Activated CD4-positive, alpha-beta T cell treated with anti-CD3 and anti-CD28 coated beads, Interleukin-2, amount 50 U/mL, for 1 hour (primary cell): ENCODE measurements at places on chromosomes 4 and X.

DNA sequence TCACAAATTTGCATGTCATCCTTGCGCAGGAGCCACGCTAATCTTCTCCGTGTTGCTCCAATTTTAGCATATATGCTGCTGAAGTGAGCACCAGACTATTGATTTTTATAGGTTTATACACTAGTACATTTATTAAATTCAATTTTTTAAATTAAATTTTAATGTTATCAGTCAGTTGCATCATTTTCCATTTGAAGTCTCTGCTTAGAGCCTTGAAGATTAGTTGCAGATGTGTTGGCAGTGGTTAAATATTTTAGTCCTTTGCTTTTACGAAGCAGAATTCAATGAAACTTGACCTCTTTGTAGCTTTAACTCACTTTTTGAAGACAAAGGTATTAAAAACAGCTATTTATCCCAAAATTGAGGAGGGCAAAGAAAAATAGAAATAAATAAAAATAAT lies 16.5 kb downstream of the TRAPPC11 start:
- no peak for DNase-seq

GRCh38 chr4:156615066-156615531 lies 356.5 kb downstream of the PDGFC start:
- no peak for DNase-seq

DNA sequence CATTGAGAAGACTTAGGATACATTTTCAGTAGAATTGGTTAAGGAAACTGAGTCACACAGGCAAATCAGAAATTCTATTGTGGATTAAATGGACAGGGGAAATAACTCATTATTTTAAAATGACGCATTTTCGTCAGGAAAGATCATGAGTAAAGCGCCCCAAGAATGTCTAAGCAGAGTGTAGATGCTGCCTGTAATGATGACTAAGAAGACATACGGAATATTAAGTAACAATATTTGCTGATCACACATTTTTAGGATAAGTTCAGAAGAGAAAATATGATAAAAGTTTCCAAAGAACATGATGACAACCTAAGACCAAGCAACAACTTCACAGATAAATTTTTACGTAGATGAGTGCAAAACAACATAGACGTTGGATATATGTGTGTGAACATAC lies 596.3 kb upstream of the TENM3 start:
- DNase-seq: no peak

DNA sequence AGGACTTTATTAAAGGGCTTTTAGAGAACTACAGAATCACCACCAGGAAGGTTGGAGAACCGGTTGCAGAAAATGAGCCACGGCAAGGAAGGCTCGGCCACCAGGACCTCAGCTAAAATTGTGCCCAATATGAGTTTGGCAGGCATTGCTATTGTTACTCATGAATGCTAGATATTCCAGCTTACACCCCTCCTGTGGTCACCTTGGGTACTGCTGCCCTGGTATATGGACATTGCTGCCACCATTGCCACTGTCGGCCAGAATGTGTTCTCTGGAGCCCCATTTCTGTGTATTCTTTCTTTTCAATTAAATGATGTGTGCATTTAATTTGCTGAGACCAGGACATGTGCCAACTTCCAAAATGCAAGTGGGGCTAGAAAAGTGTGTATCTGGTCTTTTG lies 626.7 kb upstream of the BOD1L1 start:
- no peak for DNase-seq

GRCh38 chr4:85938902-85939301 lies 421.0 kb downstream of the MAPK10 start:
- no peak for DNase-seq

- no peak for DNase-seq
Observed at GRCh38 chrX:105462186-105462585, 241.7 kb upstream of the TEX13A start.

- DNase-seq: no peak
Observed at GRCh38 chr4:75511841-75512240, 2.4 kb downstream of the RCHY1 start.

DNA sequence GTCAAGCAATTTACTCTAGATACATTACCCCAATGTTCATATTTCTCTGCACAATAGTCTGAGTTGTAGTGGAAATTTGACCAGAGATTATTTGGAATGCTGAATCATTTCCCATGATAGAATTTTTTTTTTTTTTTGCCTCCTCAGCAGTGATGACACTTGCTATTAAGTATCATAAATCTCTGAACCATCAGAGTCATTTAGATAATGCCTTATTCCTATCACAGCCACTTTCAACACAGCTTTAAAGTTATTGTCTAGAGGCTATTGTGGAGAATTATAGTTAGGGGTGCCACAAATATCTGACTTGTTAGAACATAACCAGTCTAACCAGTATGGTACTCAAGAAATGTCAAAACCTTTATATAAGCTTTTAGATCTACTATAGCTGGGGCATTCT lies 79.8 kb downstream of the LCORL start:
- no peak for DNase-seq

DNA sequence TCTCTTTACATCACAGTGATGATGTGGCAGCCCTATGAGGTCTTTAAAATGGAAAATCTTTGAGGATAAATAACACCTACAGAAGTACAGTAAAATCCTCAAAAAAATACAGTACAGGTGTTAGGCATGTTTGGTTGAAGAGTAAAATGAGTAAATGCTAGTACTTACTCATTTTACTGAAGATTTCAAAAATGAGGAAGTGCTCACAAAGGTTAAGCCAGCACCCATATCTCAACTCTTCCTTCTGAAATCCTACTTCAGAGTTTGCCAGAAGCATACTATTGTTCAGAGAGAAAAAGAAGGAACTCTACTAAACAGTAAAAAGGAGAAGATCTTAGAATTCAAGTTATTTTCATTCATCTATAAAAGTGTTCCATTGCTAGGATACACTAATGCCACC lies 130.9 kb downstream of the CBR4 start:
- DNase-seq: no peak

GRCh38 chr4:24103434-24104157 lies 213.7 kb upstream of the PPARGC1A start:
- no peak for DNase-seq

DNA sequence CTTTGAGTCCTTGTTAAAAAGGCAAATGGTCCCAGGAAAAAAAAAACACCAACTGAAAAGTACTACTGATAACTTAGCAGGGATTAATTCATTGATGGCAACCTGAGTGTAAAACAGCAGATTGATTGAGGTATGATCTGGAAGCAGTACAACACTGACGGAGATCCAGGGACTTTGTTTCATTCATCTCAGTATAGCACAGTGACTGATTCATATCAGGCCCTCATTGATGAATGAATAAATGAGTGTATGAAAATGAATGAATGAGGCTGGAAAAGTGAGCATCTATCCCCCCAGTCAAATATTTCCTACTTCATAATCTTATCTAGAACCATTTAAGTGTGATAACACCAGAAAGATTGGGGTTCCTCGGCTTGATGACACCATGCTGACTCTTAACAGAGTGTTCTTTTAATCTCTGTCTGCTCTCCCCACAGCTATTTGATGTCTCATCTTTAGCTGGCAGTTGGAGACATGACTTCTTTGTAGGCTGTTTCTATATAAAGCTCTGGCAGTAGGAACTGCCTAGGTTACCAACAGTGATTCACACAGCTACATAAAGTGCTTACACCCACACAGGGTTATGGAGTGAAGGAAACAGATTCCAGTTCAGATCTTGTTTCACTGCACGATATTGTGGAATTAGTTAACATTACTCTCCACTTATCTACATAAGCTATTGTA lies 18.6 kb upstream of the RNF128 start:
- DNase-seq: no peak

- DNase-seq: no peak
Observed at GRCh38 chr4:168682898-168683500, 186.1 kb downstream of the PALLD start.

DNA sequence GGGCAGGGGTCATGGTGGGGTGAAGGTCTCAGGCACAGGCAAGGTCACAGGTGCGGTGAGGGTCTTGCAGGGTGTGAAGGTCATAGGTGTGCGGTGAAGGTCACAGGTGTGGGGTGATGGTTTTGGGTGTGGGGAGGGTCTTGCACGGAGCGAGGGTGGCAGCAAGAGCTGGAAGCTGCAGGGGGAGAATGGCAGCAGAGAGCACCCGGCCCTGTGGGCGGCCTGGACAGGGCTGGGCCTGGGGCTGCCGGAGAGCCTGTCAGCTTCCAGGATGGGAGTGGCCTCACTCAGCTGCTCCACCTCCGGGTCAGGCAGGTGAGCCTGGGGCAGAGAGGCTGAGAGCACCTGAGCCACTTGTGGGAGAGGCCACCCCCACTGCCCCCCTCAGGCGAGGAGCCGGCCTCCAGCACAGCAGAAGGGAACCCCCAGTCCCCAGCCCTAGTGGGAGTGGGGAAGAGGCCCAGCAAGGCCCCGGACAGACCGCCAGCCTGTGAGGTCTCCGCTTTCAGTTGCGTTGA lies 1.5 kb downstream of the MSANTD1 start:
- DNase-seq: no peak

DNA sequence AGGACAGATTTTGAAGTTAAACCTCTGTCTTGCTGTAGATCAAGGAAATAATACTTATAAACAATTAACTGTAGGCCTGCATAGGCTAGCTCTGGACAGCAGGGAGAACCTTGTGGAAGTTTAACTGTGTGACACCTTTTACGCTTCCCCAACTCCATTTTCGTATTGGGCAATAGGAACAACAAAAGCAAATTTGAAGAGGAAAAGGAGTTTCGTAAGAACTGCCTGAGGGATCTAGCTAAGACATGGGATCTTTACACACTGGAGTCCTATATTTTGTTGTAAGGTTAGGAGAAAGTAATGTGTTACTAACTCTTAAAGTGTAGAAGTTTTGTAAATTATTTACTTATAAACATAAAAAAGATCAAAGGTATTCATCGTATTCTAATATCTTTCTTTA lies 324.9 kb upstream of the CASK start:
- DNase-seq: no peak

- DNase-seq: no peak
Observed at GRCh38 chr4:121790976-121791375, 10.1 kb upstream of the EXOSC9 start.

- DNase-seq: no peak
Observed at GRCh38 chr4:182233310-182234090, 9.7 kb upstream of the TENM3 start.

- no peak for DNase-seq
Observed at GRCh38 chrX:130834149-130834548, 68.9 kb downstream of the ENOX2 start.

GRCh38 chr4:100268789-100269188 lies 78.5 kb upstream of the DDIT4L start:
- no peak for DNase-seq

GRCh38 chr4:17093481-17093880 lies 195.0 kb upstream of the LDB2 start:
- no peak for DNase-seq

- no peak for DNase-seq
Observed at GRCh38 chrX:111857534-111858060, 18.4 kb upstream of the TRPC5OS start.
